ENCODE measurements at places on chromosomes 5 and 9.

- no peak for DNase-seq
Measured at GRCh38 chr9:130714586-130715110, 21.1 kb downstream of the EXOSC2 start.

GRCh38 chr9:89879276-89879675 lies 274.5 kb downstream of the GADD45G start:
- no peak for DNase-seq

- DNase-seq: no peak
Measured at GRCh38 chr5:34552686-34553085, 103.4 kb upstream of the RAI14 start.

GRCh38 chr9:38024036-38024681 lies 44.9 kb downstream of the SHB start:
- no peak for DNase-seq

GRCh38 chr9:136760424-136760823 lies 2.4 kb upstream of the LCN8 start:
- no peak for DNase-seq

DNA sequence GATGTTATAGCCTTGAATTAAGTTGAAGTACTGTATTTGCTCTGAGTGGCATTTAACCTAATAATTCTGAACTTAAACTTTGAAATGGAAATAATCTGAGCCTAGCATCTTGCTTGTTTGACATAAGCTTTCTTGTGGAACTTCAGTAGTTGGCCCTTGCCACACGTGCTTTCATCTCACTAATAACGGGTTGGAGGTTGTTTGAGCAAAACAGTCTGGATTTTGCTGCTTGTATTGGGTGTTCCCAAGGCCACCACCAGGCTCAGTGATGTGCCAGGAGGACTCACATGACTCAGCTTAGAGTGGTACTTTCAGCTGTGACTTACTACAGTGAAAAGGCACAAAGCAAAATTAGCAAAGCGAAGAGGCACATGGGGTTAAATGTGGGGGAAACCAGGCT lies 35.7 kb downstream of the SECISBP2 start:
- DNase-seq: no peak

- no peak for DNase-seq
Measured at GRCh38 chr9:16210440-16210839, 657.6 kb downstream of the CCDC171 start.

DNA sequence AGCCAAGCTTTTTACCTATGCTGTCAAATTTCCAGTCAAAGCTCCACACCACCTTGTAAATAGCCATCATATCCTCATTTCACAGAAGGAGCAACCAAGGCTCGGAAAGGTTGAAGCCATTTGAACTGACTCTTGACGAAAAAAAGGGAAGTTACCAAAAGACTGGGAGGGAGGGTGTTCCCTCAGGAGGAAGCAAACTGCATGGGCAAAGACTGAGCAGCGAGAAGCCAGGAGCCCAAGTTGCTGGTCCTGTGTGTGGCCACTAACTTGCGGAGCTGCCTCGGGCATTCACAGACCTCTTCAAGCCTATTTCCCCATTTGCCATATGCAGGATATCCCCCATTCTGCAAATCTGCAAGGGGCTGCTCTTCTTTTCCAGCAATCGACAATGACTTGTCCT lies 37.4 kb downstream of the TTLL11 start:
- DNase-seq: no peak

DNA sequence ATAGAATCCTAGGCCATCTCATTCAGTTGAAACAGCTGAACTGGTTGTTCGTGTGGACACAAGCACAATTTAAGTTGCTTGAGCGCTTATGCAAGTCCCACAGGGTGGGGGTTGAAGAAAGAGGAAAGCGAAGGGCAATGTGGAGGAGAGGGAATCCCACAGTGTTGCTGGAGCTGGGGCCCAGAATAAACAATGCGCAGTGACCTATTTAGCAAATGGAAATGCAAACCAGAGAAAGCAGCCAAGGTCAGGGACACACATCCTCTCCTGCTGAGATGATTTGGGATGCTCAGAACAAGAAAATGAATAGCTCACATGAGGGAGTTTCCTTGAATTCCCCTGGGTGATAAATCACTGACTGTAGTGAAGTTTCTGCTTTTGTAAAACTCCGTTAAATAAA lies 838.3 kb downstream of the TLE4 start:
- no peak for DNase-seq

DNA sequence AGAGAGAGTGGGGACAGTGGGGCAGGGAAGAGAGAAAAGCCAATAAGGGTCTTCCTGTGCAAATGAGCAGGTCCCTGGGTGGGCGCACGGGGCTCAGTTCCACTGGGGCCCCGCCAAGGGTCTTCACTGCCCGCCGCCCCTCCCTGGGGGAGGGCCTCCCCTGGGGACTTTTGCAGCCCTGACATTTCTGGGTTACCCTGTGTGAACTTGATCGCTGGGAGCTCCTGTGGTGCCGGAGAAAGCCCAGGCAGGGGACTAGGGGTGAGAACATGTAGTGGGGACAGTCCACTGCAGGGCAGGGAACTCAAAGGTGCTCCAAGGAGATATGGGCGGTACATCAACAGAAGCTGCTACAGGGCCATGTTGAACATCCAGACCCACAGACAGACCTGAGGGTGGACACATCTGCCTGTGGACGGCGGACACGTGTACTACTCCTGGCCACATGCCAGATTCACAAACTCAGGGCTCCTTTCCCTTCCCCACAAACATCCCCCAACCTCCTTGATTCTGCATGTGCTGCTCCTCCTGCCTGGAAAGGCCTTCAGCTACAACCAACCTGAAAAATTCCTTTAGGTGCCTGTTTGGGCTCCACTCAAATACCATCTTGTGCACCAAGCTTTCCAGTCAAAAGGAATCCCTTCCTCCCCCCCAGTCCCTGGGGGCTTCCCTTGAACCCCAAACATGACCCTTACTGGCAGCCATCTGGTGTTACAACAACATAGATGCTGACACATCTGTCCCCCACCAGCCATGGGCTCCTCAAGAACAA lies 43.0 kb upstream of the NEK6 start:
- DNase-seq: no peak

GRCh38 chr5:172410160-172410559 lies 44.2 kb downstream of the SH3PXD2B start:
- peak; percentile 90 for DNase-seq

- no peak for DNase-seq
Measured at GRCh38 chr5:59893429-59894227, at the start of gene PDE4D. Gene PDE4D (minus strand): TSS chr5:59893726.

DNA sequence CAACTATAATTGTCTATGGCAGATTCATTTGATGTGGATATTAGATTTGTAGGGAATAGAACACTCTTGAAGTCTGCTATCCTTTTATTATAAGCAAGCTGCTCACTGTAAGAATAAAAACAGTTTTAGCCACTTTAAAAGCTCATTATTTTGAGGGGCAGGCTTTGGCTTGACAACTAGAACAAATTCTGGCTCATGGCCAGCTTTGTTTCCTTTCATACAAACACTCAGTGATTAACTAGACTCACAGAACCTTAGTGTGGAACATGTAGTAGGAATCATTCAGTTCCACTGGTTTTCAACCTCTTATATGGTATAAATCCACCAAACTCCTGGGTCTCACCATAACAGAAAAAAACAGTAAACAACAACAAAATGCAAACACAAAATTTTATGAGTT lies 27.4 kb upstream of the CEP120 start:
- no peak for DNase-seq

DNA sequence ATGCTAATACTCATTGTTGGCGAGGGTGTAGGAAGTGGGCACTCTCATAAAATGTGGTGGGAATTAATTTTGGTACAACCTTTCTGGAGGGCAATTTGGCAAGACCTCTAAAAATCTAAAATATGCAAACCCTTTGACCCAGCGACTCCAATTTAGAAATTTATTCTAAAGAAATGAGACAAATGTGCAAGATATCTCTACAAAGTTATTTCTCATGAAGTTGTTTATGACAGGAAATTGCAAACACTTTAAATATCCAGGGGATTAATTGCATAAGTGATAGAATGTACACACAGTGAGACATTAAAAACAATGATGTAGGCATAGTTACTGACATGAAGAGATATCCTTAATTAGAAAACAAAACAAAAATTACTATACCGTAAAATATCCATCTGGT lies 246.3 kb upstream of the MAP3K1 start:
- no peak for DNase-seq

- DNase-seq: no peak
Measured at GRCh38 chr9:123361086-123361730, 5.2 kb downstream of the CRB2 start.

- no peak for DNase-seq
Measured at GRCh38 chr5:93192087-93192486, 388.9 kb downstream of the NR2F1-AS1 start.

GRCh38 chr9:105319202-105319813 lies 74.9 kb downstream of the SLC44A1 start:
- no peak for DNase-seq

GRCh38 chr5:141855265-141856036 lies 22.8 kb downstream of the PCDH1 start:
- DNase-seq: no peak

DNA sequence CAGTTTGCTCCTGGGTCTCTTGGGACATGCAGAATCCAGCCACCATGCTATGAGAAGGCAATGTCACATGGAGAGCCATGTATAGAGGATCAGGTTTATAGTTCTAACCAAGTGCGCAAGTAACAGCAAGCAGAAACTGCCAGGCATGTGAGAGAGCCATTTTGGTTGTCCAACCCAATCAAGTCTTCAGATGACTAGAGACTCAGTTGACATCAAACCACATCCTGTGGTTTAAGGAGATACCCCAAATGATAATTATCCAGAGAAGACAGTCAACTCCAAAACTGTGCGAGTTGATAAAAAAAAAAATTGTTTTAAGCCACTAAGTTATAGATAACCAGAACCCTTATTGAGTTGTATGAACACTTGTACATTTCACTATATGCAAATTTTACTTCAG lies 40.2 kb downstream of the TMEM232 start:
- no peak for DNase-seq

GRCh38 chr5:31604644-31605043 lies 34.3 kb upstream of the PDZD2 start:
- no peak for DNase-seq

GRCh38 chr9:35708146-35708545 lies 18.4 kb upstream of the TPM2 start:
- DNase-seq: no peak

GRCh38 chr5:109239456-109239855 lies 170.3 kb downstream of the PJA2 start:
- DNase-seq: no peak

GRCh38 chr5:64971513-64971912 lies 202.8 kb downstream of the CWC27 start:
- no peak for DNase-seq

- no peak for DNase-seq
Measured at GRCh38 chr9:100350188-100350587, 2.6 kb downstream of the TEX10 start.

DNA sequence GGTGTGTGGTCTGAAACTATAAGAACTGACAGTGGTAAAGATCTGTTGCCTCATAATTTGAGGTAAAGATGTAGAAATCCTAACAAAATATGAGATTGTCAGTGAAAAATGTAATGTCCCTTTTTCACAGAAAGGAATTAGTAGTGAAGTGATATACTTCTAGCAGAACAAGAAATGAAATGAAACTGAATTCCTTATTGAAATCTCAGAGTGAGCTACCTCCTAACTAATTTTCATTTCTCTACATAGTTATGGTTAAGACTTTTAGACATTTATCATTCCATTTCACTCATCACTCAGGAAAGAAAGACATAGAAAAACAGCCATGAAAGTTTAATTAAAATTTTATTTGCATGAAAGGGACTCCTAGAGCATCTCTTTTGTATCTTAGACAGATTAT lies 48.7 kb downstream of the TMEM174 start:
- DNase-seq: no peak

DNA sequence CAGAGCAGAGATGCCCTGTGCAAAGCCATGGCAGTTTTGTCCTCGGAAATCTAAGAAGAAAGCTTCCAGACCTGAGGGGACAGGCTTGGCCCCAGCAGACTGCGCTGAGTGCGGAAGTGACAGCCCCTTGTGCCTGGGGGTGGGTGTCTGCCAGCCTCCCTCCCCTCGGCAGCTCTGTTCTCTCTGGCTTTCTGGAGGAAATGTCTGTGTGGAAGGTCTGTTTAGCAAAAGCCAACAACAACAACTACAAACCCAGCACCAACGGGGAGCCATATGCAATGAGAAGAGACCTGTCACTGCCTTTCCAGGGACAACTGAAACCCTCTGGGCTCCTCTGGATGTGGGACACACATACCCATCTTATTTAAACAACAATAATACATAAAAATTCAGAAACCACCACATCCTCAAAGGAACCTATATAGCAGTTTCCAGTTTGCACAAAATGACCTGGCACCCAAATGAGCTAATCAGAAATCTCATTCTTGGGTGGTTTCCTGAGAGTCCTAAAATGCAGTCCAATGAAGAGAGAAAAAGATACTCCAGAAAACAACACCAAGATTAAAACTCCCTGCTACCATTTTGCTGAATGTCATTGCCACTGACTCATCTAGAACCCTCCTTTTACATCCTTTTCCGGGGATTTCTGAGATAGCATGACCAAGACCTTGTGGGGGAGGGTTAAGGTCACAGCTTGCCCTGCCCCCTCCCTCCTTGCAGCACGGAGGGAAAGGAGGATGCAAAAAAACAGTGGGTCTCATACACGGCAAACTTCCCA lies 97.7 kb downstream of the AK8 start:
- DNase-seq: no peak

GRCh38 chr5:175840050-175840841 lies 31.1 kb upstream of the CPLX2 start:
- DNase-seq: no peak

DNA sequence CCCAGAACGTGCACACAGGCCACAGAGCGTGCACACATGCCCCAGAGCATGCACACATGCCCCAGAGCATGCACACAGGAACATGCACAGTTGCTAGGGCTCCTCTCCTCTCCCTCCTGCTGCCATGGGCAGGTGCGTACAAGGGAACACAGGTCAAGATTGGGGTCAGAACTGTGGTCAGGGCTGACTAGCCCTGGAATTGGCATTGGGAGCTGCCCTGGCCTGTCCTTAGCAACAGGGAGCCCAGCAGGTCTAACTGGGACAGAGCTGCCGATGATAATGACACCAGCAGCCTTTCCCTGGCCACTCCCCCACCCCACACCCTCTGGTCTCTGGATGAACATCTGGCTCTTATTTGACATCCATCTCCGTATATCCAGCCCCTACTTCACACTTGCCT lies 8.0 kb downstream of the PCDH1 start:
- DNase-seq: no peak

GRCh38 chr5:2441495-2442180 lies 309.8 kb downstream of the IRX2 start:
- DNase-seq: no peak

GRCh38 chr9:135105938-135106491 lies 18.5 kb downstream of the OLFM1 start:
- no peak for DNase-seq

Data from SIG-M5 (cell line).